ENCODE measurements at places on chromosomes 16 and 17.

- DNase-seq: no peak
These were observed 9.2 kb downstream of the PAFAH1B1 start for GRCh38 chr17:2602597-2603017.

GRCh38 chr16:28943281-28943680, 7.5 kb upstream of the NFATC2IP start:
- DNase-seq: no peak

GRCh38 chr17:28282596-28282995, 36.4 kb upstream of the TMEM97 start:
- no peak for DNase-seq

GRCh38 chr16:76336112-76336511, 58.9 kb downstream of the CNTNAP4 start:
- DNase-seq: no peak

DNA sequence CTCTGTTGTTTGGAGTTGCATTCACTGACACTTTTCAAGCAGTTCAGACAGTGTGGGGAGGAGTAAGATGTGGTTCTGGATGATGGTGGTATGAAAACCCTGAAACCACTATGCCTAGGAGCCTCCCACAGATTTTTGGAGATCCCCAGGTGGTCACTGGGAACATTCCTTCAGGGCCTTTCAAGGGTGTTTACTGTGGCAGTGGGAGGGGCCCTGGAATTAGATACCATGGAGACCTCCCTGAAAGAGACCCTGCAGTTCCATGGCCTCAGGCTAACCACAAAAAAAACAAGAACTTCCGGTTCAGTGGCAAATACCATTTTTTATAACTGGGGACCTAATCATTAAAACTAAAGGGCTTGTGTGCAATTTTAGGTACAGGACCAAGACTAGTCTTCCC, 79.9 kb downstream of the TMEM100 start:
- no peak for DNase-seq

DNA sequence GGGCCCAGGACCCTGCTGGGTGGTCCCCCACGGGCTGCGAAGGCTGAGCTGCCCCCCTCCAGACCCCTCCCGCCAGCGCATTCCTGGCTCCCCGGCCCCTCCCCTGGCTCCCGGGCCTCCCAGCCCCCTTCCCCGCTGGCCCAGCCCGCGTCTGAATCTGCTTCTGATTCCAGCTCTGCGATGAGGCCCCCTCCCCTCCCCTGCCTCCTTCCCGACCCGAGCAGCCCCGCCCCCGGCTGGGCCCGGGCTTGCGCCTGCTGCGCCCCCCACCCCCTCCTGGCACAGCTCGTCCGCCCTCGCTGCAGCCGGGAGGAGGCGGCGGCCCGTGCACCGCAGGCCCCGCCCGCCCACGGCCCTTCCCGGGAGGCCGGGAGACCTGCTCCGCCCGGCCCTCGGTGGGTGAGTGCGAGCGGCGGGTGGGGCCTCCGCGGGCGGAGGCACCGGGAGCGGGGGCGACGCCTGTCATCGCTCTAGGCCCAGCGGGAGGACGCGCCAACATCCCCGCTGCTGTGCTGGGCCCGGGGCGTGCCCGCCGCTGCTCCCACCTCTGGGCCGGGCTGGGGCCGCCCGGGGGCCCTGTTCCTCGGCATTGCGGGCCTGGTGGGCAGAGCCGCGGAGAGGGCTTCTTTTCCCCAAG, at the start of gene NTN3:
TSS of gene NTN3 (plus strand) at position 282 of the 637 bp plus-strand sequence. CDS start 405 bp downstream, outside the sequence.
- no peak for DNase-seq

DNA sequence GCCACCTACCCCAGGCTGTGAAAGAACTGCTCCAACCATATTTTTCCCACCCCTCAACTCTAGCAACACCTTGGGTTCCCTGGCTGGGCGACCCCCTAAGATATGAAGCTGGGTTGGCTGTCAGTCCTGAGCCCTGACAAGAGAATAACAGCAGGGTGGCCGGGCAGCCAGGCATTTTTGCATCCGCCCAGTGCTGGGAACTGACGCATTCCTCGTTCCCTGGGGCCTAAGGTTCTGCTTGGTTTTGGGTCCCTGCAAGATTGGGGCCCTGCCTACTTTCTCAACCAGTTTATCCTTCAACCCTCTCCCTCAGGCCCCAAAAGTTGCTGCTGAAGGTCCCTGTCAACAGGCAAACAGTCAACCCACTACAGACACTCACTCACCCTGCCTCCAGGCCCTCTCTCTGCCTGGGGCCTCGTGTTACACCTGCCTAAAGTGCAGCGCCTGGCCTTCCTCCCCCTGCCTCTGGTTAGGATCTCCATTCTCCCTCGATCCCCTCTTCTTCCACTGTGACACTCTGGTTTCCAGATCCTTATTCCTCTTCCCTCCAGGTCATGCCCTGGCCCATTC, 151.5 kb downstream of the STX8 start:
- no peak for DNase-seq

- DNase-seq: no peak
These were observed 12.4 kb upstream of the SLC6A2 start for GRCh38 chr16:55643161-55643970.

GRCh38 chr17:3558603-3559269, 1.1 kb upstream of the TRPV3 start:
- no peak for DNase-seq

DNA sequence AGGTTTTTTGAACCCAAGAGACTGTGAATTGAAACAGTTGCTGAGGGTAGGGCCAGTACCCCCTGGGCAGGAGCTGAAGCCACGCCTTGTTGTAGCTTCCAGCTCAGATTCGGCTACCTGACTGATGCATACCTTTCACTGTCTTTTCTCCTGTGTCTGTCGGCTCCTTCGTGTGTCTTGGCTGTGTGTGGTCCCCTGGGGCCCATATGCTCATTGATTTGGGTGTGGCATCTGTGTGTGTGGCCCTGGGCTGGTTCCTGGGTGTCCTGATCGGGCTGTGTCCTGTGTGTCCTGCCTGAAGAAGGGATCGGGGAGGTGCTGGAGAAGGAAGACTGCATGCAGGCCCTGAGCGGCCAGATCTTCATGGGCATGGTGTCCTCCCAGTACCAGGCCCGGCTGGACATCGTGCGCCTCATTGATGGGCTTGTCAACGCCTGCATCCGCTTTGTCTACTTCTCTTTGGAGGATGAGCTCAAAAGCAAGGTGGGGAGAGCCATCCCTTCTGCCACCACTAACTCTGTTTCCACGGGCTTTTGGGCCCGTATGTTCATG, 20.9 kb downstream of the CASKIN2 start:
- no peak for DNase-seq

GRCh38 chr17:33049781-33050414, 58.3 kb downstream of the SPACA3 start:
- DNase-seq: no peak

DNA sequence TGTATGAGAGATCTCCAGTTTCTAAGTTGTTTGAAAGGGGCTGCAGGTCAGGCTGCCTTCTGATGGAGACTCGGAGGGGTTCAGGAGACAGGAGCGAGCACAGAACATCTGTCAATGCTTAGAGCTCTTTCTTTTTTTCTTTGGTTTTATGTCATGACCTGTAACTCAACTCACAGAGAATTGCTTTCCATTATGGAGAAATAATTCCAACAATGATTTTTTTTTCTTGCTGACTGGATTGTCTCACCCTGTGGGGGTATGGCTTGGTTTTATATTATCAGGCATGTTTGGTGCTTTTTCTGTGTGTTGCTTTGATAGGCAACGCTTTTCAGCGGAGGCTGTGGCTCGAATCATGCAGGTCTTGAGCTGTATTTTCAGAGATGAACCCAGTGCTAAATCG, 10.7 kb upstream of the KCNJ2 start:
- DNase-seq: no peak

DNA sequence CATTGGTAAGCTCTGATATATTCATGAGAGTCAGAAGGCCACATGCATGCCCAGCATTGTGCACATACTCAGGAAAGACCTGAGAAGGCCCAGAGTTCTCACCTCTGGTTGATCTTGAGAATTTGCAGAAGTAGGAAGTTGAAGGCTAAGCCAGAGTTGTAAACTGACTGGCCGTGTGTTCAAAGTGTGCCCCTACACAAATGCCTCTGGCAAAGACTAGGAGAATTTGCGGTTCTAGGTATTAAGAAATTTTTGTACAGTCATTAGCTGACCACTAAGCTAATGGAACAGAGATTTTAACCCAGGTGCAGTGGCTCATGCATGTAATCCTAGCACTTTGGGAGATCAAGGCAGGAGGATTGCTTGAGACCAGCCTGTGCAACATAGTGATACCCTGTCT, 25.0 kb downstream of the FBXL20 start:
- no peak for DNase-seq

GRCh38 chr17:3683054-3683511, 12.9 kb downstream of the P2RX5 start:
- no peak for DNase-seq

GRCh38 chr17:47776330-47777197, 43.5 kb downstream of the TBX21 start:
- DNase-seq: no peak

DNA sequence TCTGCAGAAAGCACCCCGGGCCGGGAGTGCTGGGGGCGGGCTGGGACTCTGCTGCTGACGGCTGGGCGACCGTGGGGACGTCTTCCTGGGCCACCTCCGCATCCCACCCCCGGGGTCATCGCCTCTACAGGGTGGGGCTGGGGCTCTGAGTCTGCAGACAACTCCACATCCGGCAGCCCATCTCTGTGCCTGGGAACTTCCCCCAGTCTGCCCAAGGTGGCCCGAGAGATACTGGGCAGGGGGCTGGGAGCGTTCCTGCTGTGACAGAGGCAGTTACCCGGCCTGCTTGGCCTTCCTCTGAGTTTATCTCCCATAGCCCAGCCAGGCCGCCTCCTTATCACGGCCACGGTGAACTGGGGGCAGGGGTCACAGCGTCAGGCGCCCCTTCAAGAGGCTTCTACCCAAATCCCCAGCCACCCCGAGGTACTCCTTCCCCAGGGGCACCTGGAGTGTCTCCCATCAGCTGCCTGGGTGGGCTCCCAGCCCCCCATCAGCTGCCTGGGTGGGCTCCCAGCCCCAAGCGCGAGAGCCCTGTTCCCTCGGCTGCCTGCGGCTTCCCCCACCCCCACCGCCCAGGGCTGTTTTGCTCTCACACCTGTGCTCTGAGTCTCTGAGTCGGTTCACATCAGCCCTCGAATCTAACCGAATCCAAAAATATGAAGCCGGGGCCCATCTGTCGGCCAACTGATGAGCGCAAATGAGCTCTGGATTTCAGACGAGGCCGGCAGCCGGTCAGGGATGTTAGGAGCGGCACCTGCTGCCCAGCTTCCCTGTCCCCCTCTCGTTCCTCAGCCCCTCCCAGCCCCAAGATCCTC, 15.6 kb upstream of the CBFA2T3 start:
- DNase-seq: no peak

DNA sequence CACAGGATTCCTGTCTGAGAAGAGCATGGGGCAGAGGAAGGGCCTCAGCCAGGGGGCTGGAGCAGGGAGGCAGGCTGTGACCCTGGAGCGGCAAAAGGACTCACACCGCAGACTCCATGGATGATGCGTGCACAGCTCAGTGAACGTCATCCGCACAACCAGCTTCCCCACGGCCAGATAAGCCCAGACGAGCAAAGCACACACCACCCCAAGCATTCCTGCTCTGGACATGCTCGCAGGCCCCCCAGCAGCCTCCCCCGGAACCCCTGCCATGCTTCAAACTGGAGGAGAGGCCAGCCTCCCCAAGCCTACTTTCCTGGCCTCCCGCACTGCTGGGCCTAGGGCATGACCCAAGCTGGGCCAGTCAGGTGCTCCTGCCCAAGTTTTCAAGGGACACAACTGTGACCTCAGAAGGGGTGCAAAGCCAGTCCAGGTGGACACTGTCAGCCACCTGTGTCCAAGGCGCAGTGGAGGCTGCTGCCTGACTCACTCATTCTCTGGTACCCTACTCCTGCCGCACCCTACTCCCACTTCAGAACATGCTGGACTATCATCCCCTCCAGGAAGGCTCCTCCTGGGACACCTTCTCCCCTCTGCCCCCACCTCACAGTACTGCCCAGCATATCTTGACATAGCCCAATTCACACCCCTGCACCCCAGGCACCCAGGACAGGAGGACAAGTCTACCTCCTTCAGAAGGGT, 4.8 kb downstream of the BCAR1 start:
- DNase-seq: no peak

DNA sequence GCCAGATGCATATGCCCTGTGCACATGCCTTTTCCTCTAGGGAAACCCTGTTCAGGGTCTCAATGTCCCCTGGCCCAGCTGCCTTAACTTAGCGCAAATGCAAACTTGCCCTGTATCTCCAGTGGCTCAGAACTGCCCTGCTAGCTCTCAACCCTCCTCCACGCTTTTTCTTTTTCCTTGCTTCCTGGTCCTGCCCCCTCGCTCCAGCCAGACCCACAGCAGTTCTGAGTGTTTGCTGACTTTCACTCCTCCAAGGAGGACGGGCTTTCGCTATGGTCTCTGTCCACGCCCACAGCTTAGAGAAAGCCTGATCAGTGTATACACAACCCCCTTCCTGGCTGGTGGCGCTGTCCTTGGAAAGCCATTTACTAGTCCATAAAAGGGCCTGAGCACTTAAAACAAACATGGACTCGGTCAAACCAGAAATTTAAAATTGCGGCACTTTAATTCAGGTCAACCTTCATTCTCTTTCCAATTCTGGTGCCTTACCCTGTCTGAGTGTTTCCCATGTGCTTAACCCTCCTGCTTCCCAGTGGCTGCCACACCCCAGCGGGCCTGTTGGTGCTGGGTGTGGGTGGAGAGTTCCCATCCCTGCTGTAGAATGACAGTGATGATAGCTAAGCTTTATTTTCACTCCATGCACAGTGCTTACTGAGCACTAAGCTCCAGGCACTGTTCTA, 15.6 kb upstream of the TMEM98 start:
- DNase-seq: peak; percentile 37

- DNase-seq: no peak
These were observed 56.8 kb downstream of the ANKFY1 start for GRCh38 chr17:4206962-4207361.

- no peak for DNase-seq
These were observed 9.2 kb downstream of the TBC1D16 start for GRCh38 chr17:80026359-80027042.

- DNase-seq: no peak
These were observed 41.5 kb upstream of the ABCC12 start for GRCh38 chr16:48197294-48197693.

DNA sequence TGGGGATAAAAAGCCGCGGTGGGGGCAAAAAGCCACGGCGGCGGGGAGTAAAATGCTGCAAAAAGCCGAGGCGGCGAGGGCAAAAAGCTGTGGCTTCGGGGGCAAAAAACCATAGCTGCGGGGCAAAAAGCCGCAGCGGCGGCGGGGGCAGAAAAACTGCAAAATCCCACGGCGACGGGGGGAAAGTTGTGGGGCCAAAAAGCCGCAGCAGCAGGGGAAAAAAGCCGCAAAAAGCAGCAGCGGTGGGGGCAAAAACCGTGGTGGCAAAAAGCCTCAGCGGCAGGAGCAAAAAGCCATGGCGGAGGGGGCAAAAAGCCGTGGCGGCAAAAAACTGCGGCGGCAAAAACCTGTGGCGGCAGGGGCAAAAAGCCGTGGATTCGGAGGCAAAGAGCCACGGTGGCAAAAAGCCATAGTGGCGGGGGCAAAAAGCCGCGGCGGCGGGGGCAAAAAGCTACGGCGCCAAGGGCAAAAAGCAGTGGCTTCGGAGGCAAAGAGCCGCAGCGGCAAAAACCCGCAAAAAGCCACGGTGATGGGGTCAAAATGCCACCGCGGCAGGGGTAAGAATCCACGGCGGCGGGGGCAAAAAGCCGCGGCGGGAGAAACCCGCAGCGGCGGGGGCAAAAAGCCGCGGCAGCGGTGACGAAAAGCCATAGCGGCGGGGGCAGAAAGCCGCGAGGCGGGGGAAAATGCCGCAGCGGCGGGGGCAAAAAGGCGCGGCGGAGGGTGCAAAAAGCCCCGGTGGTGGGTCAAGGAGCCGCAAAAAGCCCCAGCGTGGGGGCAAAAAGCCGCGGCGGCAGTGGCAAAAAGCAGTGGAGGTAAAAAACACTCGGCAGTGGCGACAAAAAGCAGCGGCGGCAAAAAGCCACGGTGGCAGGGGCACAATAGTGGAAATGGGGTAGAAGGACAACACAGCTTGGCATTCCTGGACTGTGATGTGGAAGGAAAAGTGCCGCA, 192.8 kb downstream of the SHCBP1 start:
- DNase-seq: no peak
